ENCODE measurements at places on chromosomes 16 and 17.

GRCh38 chr16:4386451-4386805 is 14.8 kb downstream of the VASN start:
- no peak for DNase-seq

DNA sequence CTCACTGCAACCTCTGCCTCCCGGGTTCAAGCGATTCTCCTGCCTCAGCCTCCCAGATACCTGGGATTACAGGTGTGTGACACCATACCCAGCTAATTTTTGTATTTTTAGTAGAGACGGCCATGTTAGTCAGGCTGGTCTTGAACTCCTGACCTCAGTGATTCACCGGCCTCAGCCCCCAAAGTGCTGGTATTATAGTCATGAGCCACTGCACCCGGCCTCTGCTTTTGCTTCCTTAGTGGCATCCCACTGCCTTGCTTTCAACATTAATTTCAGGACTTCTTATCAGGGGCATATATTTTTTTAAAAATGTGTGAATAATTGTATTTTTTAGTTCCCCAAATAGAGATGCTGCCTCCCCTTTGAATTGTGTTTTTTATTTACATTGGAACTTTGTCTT is 98.8 kb downstream of the SYCE1L start:
- DNase-seq, result no peak

- DNase-seq, result no peak
Measured at GRCh38 chr16:37511-37910, 15.9 kb downstream of the POLR3K start.

DNA sequence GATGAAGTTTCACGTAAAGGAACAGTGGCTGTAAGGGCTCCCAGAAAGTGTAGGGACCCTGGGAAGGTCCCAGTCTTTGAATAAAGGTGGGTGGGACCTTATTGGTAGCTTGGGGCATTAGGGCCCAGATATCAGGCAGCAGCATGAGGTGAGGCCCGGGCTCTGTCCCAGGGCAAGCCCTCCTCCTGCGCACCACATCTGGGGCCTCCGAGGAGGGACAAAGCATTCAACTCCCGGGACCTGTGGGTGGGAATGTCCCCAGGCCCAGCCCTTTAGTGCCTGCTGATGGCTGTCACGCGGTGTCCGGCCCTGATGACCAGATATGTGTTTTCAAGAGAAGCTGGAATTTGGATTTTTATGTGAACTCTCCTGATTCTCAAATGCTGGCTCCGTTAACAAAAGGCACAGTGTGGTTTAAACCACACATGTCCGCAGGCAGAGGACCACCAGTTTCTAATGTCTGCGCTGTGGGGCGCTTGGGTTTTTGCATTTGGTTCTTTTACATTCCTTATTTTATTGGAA is 30.4 kb downstream of the RAI1 start:
- no peak for DNase-seq

DNA sequence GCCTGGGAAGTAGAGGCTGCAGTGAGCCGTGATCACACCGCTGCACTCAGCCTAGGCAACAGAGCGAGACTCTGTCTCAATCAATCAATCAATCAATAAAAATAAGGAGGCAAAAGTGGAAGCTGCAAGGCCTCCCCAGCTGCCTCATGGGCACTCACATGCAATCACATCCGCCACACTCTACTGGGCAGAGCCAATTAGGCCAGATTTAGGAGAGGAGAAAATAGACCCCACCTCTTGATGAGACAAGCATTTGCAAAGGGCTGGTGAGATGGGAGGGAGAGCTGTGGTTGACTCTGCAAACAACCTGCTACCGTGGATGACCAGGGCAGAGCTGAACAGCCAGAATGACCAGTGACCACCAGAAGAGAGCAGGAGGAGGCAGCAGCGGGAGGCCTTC is 14.7 kb upstream of the GSG1L start:
- DNase-seq, result no peak

- no peak for DNase-seq
Measured at GRCh38 chr16:57668263-57668571, at the start of gene ADGRG3. Gene ADGRG3 (plus strand): TSS chr16:57668306. CDS start chr16:57668348, 42 bp downstream.

DNA sequence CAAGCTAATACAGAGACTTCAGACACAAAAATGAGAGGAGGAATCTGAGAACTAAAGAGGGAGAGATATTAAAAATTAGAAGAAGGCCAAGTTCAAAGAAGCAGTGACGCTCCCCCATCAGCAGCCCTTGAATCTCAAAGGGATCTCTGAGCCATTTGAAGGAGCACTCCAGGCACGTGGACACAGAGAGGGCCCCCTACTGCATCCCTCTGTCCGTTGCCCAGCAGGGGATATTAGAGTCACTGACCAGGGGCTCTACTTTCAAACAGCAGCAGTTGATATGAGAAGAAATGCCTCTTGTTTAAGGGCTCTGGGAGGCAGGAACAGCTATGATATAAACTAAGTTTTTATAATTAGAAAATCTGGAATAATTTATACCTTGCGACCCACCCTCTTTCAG is 479.0 kb upstream of the SALL1 start:
- no peak for DNase-seq

DNA sequence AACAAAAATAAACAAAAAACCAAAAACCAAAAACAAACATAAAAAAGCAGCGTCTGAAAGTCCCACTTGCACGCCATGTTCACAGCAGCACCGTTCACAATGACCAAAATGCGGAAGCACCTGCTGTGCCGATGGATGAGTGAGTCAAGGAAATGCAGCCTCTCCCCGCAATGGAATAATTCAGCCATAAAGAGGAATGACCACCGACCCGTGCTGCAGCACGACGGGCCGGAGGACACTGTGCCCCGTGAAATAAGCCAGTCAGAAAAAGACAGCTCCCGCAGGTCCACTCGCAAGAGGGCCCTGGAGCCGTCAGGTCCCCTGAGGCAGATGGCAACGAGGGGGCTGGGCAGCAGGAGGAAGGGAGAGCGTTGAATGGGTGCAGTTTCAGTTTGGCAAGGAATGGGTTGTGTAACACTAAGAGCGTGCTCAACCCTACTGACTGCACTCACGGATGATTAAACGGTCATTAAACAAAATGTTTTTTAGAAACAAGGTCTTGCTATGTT is 5.1 kb downstream of the CLCN7 start:
- DNase-seq, result no peak

GRCh38 chr17:10756619-10757018 is 26.8 kb upstream of the TMEM220 start:
- no peak for DNase-seq

DNA sequence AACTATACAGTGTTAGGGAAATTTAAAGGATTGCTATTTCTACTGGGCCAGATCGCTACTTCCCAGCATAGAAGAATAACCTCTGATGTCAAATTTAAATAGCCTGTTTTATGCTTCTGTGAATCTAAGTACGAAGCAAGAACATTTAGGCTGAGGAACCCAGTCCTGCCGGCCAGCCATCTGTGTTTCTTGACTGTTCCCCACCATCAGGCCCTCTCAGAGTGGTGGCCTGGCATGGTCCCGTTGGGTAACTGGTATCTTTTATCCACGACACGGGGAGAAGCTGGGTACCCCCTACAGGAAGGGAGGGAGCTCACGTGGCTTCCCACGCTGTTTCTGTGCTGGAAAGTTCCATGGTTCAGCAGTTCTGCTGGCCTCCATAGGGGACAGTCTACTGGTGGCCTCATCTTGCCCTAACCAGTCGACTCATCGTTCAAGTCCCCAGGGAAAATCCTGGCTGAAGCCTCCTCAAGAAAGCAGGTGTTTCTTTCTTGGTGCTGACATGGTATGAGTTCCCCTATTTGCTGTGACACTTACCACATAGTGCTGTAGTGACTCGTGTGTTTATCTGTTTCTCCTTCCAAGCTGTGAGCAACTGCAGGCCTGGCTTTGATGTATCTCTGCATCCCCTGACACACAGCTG is 201.7 kb upstream of the NLRP1 start:
- no peak for DNase-seq

DNA sequence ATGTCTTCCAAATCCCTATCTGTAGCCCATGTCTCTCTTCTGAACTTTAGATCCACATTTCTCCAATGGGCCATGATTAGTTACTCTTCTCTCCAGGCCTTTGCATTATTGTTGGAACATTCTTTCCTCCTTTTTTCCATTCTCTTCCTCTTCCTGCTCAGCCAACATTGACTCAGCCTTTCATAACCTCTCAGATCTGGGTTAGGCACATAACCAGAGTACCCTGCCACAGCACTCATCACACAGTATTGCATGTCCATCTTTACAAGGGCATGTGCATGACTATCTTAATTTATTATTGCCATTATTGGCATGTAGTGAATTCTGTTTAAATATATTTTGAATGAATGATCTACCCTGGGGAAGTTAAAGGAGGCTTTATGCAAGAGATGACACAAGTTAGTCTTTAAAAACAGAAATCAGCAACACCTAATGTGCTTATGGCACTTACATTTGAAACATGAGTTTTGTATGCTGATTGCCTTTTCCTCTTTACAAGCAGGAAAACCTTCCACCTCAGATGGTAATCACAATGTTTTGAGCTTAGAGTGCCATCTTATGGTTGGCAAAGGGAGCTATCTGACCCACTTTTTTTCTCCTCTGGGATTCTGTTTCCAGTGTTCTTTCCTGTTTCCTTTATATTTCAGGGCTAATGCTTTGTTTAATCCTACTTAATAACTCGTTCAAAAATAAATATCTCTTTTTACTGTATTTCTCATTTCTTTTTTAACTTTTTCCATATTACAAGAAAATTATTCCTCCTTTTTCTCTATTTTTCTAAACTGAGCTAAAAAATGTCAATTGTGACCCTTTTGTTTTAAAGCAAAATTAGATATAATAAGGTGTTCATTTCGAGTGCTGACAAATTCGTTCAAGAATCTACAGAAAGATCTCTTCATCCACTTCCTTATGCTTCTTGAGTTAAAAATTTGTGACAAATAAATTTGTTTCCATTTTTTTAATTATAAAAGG is 151.0 kb upstream of the RBL2 start:
- peak; percentile 23 for DNase-seq

GRCh38 chr16:66832661-66833305 is 2.0 kb upstream of the NAE1 start:
- DNase-seq, result no peak

DNA sequence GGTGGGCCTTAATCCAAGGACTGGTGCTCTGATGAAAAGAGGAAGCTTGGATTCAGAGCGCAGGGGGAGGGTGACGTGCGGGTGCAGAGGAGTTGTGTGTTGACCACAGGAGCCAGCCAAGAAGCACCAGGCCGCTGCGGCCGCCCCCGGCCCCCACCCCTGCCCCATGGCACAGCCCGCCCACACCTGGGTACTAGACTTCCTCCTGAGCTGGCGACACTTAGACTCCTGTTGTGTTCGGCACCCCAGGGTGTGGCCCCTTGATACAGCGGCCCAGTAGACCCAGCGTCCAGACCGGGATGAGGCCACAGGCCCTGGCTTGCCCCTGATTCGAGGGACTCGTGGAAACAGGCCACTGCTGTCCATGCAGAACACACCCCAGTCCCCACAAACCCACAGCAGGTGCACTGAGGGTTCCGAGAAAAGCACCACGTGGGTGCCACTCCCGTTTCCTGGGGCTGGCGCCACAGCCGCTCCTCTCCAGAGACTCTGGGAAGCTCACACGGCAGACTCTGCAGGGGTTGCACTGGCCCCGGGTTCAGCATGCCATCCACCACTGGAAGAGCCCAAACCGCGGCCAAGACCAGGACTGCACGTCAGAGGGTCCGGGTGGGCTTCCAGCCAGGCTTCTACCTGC is 5.7 kb upstream of the SNAI3 start:
- no peak for DNase-seq

DNA sequence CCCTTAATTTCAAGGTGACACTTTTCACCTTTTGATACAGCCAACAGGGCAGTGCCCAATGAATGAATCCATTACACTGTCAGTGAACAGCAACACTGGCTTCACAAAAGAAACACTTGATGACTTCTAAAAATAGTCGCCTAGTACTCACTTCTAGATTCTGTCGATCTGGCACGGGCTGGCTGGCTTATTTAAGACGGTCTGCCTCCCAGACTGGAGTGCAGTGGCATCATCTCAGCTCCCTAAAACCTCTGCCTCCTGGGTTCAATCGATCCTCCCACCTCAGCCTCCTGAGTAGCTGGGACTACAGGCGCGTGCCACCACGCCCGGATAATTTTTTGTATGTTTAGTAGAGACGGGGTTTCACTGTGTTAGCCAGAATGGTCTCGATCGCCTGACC is 1.9 kb downstream of the NDUFAB1 start:
- DNase-seq, result no peak

- DNase-seq, result no peak
Measured at GRCh38 chr16:67965668-67966548, 2.5 kb downstream of the SLC12A4 start.

DNA sequence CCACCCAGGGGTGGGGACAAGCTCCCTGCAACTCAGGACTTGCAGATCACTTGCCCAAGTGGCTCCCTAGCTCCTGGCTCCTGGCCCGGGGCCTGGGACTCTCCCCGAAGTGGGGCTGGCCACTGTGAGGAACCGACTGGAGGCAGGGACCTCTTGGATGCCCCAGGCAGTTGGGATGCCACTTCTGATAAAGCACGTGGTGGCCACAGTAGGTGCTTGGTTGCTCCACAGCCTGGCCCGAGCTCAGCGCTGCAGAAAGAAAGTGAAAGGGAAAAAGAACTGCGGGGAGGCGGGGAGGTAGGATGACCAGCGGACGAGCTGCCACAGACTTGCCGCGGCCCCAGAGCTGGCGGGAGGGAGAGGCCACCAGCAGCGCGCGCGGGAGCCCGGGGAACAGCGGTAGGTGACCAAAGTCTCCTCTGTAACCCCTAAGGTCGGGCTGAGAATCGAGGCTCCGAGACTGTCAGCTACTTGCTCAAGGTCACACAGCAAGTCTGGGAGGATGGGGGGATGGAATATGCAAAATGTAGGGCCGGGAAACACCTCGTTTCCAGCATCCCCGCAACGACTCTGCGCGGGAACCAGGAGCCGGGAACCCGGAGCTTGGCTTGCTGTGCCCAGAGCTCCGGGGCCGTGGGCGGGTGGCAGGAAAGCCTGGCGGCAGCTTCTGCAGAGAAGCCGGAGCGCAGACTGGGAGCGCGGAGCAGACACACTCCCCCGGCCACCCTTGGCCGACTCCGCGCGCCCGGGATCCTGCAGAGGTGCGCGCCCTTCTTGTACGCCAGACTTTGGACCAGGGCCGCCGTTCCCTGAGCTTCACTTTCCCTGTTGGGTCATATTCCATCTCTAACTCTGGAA is 1.9 kb downstream of the CIITA start:
- no peak for DNase-seq
